Activated gamma-delta T cell (primary cell): ENCODE measurements at places on chromosomes 2 and 18.

- no peak for DNase-seq
Measured at GRCh38 chr18:710418-711300, 1.8 kb downstream of the ENOSF1 start.

- DNase-seq, result no peak
Measured at GRCh38 chr2:144666032-144666431, 146.1 kb upstream of the ZEB2 start.

- DNase-seq, result no peak
Measured at GRCh38 chr18:44996261-44996660, 315.6 kb downstream of the SETBP1 start.

GRCh38 chr18:75529394-75529793 lies 101.9 kb upstream of the SMIM21 start:
- no peak for DNase-seq

DNA sequence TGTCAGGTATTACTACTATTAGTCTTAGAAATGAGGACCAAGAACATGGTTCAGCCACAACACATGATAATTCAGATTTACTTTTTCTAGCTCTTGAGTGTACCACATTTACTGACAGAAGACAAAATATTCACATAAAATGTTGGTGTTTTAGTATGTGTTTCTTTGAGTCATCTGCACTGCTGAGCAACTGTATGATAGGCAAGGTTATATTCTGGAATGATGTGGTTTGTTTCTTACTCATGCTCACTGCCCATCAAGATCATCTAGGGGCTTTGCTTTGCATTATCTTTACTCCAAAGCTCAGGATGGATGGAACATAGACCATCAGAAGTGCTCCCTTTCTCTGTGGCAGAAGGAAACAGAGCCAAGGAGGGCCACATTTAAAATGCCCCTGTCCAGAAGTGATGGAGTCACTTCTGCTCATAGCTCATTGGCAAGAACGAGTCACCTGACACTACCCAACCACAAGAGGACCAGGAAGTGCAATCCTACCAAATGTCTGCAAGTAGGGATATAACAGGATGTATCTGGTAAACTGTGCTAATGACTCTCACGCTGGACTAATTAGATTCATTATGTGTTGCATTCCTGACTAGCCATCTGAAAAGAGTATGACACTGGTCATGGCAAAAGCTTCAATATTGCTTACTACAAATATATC lies 81.5 kb downstream of the DIS3L2 start:
- no peak for DNase-seq
